ENCODE measurements at places on chromosomes 5 and 9.

DNA sequence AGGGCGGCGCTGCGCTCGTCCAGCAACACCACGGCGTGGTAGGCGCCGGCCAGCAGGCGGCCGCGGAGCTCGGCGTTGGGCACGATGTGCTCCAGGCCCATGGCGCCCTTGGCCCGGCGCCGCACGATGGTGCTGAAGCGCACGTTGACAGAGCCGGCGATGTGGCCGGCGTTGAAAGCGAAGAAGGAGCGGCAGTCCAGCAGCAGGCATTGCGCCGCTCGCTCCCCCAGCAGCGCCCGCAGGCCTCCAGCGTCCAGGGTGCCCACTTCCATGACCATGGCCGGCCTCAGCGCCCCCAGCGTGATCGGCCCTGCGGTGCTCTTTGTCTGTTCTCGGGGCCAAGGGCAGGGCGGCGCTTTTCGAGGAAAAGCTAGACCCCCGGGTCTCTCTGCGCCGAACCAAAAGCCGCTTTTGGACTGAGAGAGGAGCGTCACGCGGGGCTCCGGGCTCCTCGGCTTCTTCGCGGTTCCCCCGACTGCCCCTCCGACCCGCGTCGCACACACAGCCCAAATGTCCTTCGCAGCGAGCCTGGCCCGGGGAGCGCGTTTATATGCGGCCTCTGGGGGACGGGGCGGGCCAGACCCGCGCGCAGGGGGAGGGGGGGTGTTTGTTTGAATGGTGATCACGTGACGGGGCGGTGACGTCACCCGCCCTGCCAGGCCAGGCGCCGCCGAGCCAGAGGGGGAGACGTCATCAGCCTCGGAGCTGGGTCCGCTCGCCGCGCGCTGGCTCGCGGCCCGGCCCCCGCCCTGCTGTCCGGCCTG is at the start of gene DUSP1:
DUSP1 (minus strand) TSS at position 521 of the 764 bp plus-strand sequence; CDS start at position 278, 243 bp downstream.
- DNase-seq, result peak; percentile 94

DNA sequence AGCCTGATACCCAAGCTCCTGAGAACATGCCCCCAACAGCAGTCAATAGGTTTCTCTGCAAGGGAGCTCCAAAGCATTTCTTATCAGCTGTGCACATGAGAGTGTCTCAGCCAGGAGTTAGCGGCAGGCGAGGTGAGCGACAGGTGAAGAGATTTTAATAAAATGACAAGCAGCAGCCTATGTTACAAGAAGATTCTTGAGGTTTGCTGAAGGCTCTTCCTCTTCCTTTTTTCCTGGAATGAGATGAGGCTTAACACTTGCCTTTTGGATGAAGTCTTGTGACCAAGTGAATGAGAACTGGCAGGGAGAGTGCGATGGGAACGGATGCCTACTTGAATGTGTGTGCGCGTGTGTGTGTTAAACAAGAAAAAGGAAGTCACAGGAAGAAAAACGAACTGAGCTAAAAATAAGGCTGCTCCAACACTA is 76.1 kb downstream of the SHB start:
- peak; percentile 52 for DNase-seq

DNA sequence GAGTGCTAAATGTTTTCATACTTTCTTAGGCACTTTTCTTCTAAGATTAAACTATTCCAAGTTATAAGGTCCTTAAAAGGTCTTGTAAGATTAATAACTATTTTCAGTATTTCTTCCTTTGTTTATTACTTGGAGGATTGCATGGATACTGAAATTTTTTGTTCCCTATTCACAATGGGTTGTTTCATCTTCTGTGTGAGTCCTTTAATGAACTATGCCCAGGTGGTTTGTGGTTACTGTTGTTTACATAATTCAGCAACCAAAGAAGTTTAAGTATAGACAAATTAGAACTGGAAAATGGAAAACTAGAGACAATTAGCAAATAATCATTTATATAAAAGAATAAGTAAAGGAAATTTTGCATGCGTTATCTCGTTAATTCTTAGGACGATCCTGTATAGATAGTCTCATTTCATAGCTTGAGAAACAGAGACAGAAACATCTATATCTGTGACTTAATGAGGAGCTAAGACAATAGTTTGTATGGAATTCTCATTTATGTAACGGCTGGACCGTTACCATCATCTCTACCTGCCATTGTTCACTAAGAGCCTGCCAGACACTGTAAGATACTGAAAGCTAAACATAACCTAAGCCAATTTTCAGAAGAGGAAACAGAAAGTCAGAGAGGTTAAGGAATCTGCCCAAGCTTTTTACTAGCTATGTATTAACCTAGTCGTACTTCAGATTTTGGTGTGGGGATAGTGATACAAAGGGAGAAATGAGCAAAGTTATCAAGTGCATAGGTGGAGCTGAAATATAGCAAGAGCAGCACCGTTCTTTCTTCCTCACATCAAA is 148.2 kb downstream of the PAM start:
- DNase-seq, result no peak

DNA sequence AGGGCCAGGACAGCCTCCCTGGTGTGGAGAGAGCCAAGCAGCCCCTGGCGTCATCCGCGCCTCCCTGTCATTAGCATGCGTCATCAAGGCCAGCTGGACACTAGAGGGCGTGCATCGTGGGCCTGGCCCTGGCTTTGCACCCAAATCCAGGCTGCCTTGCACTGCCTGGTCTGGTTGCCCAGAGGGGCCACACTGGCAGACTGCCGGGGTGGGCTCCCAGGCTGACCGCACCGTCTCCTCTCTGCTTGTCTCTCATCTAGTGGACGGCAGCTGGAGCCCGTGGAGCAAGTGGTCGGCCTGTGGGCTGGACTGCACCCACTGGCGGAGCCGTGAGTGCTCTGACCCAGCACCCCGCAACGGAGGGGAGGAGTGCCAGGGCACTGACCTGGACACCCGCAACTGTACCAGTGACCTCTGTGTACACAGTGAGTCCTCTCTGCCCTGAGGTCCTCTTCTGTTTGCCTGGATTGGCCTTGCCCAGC is 29.0 kb downstream of the HK3 start:
- DNase-seq, result no peak

DNA sequence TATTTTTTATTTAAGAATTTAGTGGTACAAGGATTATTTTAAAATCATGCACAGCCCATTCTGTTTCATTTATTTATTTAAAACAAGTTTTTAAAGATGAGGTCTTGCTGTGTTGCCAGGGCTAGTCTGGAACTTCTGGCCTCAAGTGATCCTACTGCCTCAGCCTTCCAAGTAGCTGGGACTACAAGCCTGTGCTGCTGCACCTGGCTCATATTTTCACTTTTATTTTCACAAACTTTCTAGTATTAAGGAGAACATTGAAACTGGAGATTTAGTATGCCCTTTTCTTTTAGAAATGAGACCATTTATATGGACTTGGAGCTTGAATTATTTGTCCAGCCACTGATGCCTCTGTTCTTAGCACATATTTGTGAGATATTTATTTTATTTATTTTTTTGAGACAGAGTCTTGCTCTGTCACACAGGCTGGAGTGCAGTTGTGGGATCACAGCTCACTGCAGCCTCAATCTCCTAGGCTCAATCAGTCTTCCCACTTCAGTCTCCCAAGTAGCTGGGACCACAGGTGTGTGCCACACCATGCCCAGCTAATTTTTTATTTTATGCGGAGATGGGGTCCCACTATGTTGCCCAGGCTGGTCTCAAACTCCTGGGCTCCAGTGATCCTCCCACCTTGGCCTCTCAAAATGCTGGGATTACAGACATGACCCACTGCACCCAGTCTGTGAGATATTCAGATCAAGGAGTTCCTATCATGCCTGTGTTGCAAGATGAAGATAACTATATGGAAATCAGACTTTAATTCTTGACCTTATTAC is 7.4 kb downstream of the DMXL1 start:
- DNase-seq, result no peak

- DNase-seq, result peak; percentile 81
These were observed 41.5 kb upstream of the EGFL7 start for GRCh38 chr9:136621019-136621733.
